ENCODE measurements at places on chromosomes 1 and 21. TPM values are rescaled to one million over a fixed set of nuclear protein-coding genes. Genes with fewer than 3 reads are reported as not detected.

Gene GBP7
- not detected for total RNA-seq

Gene GLIS1
- not detected for total RNA-seq

Gene SPRR2E
- total RNA-seq: not detected

Gene CACYBP
- 234 TPM for total RNA-seq

Gene NUAK2
- total RNA-seq: 2.9 TPM

Gene MPL
- not detected for total RNA-seq

Gene GNG4
- 0.16 TPM for total RNA-seq

Gene LINGO4
- not detected for total RNA-seq

Gene CACNA1S
- total RNA-seq: not detected

Gene DFFB
- total RNA-seq: 6.5 TPM

Gene CDC7
- 3.5 TPM for total RNA-seq

Gene TCP10L
- total RNA-seq: 0.57 TPM

Data from bladder microvascular endothelial cell (primary cell).